ENCODE measurements at places on chromosomes 1 and 21.
A peak's percentile ranks its signal among the peaks of the same experiment; 100 is the strongest.

- DNase-seq: no peak
These were observed 3.3 kb upstream of the SSBP3 start for GRCh38 chr1:54409156-54410142.

DNA sequence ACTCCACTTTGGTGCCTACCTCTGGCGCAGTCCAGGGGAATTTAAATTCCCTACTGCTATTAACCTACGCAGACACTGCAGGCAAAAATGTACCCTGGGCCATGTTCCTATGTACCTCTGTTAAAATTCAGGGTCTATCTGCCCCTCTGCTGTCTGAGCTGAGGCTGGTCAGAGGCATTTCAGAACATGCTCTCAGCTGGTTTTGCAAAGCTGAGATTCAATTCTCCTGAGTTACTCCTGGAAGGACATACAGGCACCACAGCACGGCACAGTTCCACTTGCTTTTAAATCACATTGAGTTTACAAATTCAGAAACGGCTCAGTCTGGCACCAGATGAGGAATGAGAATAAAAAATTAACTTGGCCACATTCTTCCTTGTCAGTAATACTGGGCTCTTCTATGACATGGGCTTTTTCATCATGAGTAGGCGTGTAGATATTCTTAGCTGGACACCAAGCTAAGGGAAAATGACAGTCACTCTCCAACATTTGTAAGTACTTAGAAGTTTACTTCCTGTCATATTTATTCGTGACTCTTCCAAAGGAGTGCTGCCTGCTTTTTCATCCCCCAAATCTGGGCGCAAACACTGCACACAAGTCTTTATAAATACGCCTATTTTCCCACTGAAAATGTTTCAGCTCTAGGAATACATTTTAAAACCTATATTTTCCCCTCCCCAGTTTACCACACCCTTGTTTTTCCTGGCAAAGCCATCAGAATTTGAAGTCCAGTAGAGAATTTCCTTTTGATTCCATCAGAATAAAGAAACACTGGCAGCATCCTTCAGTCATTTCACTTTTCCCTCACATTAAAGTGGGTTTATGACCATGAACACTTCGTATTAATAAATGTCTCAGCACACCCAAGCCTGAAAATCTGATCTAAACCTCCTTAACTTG is 1.9 kb downstream of the C1orf198 start:
- DNase-seq: no peak

- peak; percentile 26 for DNase-seq
These were observed 4.4 kb upstream of the UTP25 start for GRCh38 chr1:209823143-209824041.

DNA sequence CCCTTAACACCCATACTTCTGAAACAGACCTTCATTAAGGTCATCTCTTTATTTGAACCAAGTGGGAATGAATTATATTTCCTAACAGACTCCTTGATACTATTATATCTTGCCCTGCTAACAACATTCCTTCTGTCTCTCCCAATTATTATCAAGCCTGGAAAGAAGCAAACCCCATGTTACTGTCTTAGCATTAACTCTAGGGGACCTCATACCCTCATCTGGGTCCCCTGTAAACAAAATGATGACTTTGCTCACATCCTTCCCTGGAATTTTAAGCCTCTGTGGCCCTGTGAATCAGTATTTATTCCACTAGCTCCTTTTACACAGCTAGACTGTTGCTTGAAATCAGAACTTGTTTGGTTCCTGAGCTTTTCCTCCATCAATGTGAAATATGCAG is 38.3 kb upstream of the BCL10 start:
- DNase-seq: no peak
